ENCODE measurements at places on chromosomes 5 and 9.

DNA sequence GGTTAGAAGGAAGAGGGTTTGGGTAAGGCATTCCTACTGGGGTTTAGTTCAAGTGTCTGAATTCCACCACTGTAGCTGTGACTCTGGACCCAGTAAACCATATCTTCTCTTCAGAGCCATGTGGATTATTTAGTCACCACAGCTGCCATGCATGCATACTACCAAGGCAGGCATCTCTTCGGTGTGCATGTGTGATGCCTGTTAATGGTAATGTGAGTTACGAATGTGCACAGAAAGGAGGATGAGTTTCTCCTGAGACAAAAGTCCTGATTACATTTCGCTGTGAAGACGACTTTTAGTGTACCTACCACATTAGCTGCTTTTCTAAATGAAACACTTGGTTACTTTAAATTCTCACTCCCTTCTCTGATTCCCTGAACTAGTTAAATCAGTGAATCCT lies 9.3 kb downstream of the PBX3 start:
- DNase-seq = no peak

DNA sequence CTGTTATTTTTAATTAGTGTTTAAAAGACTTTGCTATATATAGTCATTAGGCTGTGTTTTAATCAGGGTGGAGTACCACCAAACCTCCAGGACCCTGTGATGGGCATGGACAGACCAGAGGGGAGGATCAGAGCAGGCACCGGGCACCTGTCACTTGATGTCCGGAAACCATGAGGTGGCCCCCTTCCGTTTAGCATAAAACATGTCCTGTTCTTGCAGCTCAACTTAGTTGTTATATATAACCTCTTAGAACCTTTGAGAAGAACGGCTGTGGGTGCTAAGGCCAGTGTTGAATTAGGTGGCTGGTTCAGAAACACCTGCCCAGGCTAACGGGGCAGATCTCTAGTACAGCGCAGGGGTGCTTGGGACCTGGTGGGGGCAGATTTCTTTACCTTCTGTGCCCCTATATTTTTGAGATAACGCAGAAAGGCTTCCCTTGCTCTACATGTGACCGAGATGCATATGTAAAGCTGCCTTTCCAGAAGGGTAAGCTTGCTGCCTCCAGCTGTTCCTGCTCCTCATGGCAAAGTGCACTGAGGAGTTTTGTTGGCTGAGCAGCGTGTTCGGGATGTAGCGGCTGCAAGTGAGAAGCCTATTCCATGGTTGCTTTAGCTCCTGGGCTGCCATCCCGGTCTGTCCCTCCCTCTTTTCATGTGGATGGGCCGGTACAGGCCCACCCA lies 255.5 kb downstream of the FANCC start:
- no peak for DNase-seq

DNA sequence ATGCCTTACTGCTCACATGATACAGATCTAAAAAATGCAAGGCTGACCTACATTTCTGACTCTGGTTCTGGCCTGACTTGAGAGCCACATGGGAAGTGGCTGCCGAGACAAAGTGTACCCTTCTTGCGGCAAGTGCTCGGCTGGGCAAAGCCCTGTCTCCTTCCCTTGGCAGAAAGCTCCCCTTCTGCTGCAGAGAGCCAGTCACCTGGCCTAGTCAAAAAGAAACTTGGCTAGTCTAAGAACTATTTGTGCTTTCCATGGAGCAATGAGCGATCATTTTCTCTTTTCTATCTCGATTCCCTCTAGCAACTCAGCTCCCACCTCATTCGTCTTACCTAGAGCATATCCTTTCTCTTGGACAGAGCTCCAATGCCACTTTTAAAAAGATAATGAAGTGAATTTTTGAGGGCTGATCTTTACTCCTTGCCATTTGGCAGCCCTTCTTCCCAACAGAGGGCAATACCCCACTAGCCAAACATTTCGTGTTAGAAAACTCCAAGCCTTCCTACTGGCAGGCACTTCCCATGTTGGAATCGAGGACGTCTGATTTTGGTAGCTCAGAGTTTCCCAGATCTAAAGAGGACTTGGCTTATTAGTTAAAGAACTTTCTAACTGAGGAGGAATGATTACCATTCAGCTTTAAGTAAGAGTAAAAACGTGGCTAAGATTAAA lies 108.1 kb upstream of the PRRC1 start:
- no peak for DNase-seq

DNA sequence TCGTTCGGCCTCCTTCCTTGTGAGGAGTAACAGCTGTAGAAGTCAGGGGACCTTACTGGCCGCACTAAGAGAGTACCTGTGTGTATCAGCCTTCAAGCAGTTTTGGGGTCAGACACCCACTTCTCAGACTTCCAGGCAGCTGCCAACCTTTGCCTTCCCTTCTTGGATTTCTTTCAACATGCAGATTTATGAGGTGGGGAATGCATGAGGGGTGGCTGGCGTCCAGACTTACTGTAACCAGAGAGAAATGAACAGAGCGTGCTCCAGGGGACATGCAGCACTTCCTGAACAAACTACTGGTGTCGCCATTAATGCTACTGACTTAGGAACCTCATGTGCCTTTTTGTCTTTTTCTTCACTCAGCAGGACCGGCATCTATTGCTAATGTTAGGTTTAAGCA lies 46.7 kb downstream of the INSYN2B start:
- DNase-seq = no peak

DNA sequence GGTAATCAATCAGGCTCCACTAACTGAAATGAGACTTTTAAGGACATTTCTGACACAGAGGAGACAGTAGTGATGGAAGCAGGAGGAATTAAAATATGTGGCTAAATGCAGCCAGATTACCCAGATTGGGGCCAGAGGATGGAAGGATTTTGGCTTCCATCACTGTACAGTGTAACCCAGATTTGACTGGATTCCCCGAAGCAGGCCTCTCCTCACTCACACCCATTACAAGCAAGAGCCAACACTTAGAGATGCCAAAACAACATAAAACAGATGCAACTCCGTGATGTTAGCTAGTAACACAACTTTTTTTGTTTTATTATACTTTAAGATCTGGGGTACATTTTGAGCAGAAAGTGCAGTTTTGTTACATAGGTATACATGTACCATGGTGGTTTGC lies 17.6 kb downstream of the TEK start:
- no peak for DNase-seq

- DNase-seq = no peak
Observed at GRCh38 chr9:89497978-89498851, at the start of gene SEMA4D. Gene SEMA4D (minus strand): TSS chr9:89498113. CDS start chr9:89405456, 92,657 bp downstream.

DNA sequence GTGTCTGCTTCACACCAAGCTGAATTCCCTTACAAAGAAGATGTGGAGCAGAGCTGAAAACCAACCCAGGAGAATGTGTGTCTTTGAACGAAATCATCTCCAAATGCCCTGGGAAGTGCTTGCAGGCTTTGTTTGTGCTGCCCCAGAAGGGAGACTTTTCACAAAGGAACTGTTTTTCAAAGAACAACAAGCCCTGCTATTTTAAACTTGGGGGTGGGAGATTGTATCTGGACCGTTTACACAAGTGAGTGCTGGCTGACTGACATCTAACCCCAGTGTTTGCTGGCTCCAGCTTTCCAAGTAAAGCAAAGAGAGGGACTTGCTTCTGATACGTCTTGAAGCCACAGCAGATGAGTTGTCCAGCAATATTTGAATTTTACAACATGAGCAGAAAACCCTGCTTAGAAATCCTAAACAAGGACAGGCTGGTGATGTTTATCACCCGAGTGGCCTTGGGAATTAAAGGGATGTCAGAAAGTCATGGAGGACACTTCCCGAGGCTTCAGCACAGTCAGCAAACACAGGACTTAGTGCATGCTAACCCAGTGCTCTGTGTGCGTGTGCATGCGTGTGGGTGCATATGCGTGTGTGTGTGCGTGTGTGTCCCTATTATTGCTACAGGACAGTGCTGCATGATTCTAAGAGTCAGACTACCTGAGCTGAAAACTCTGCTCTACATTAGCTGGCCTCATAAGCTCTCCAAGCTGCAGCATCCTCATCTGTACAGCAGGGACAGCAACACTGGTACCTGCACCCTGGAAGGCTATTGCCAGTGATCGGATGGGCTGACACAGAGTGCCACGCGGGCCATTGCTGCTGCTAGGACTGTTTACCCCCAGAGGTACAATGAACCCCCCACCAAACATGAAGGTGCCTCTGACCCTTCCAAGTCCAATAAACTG lies 1.4 kb downstream of the ADAMTS12 start:
- DNase-seq = no peak

DNA sequence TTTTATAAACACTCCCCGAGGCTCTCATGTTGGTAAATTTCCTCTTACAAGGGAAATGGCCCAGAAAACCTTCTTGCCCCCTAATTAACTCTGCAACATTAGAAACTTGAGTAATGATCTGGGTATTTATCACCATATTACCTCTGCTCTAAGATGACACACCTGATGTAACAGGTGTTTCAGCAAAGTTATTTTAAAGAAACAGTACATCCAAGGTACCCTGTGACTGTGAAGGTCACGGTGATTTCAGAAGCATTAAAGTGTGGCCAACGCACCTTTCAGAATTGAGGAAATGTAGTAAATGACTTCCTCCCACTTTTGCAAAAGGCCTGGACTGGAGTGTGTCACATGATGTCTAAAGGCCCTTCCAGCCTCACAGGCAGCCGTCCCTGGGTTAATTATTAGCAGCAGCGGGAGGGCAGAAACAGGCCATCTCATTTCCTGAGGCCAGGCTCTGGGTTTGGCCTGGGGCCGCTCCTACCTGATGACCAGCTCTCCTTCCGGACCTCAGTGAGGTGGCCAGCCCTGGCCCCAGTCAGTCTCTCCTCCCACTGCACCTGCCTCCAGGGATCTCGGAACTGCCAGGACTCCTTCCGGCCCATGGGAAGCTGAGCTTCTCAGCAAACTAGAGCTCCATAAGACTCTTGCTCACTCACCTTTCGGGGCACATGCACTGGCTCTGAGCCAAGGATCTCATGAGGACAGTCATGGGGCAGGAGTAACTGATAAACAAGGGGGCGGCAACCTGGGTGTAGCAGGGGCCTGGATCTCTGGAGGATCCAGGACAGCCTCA lies 20.7 kb downstream of the PTPN3 start:
- DNase-seq = no peak

- no peak for DNase-seq
Observed at GRCh38 chr9:128385496-128386460, 14.6 kb downstream of the URM1 start.

DNA sequence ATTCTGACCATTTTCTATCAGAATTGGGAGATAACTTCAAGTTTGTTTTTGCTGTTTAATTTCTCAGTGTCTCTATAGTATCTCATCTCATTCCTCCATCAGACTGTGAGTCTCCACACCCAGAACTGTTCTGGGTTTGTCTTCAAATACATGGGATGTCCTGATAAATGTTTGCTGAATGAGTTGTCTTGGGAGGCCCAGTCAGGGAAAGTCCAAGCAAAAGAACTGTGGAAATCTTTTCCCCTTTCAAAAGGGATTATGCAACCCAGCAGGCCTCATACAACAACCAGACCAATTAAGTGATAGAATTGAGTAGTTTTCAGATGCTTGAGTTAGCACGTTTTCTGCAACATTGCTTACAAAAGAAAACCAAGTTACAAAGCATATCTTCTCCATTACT lies 324.4 kb downstream of the BRINP1 start:
- DNase-seq = no peak

DNA sequence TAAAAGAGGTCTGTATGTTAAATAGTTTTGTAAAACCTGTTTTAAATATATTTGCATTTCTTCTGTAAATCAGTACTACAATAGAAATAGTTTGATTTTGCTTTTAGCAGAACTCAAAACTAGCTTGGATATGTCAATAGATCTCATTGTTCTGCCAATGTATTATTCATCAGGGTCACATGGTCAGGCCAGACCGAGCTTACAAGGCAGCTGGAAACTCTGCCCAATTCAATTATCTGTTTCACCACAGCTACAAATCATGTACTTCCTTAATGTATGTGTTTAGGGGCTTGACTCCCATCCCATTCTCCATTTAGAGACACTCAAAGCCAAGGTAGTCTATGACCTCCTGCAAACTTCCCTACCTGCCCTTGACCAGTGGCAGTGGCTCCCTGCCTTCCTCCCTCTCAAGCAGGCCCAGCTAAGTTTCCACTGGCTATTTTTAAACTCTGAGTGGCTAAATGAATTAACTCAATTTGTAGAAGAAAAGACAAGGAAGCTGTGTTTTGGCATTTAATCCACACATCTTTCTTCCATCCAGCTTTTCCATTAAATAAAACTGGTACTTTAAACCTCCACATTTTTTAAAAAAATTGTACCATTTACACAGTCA lies 46.4 kb upstream of the SELENOP start:
- no peak for DNase-seq

DNA sequence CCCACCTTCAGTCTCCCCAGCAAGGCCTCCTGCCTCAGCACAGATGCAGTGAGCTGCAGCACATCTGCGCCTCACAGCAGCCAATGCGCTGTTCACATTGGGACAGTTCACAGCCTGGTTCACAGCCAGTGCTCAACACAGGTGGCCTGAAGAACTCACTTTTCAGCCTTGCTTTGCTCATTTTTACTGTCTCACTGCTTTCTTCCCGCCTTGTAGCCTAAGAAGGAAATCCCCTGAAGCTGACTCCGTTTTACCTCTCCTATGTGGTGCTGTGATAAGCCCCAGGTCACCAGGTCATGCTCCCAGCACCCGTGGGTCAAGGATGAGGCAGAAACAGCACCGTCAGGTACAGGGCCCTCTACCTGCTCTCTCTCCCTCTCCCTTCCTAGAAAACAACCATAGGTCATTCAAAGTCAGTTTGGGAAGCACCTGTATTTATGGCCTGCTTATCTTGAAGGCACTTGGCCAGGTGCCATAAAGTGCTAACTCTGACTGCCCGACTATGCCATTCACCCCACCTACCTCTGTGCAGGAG lies 1.1 kb downstream of the GCNT4 start:
- no peak for DNase-seq

GRCh38 chr9:69546265-69546664 lies 125.9 kb downstream of the APBA1 start:
- no peak for DNase-seq

GRCh38 chr5:150235500-150235854 lies 45.6 kb downstream of the SLC6A7 start:
- DNase-seq = no peak

DNA sequence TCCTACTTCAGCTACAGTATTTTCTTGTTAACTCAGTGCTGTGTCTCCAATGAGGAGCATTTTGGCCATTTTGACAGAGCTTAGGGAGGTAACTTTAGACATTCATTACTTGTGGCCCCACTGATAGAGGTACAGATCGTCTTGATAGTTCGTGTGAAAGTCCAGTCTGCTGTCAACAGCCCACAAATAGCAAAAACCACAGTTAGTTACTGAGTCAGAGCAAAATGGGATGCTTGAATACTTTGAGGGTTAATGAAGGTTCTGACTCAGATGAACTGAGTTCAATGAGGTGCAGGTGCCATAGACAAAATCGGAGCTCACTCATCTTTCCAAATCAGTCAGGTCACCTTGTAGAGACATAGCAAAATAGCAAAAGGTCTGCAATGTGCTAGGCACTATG lies 163.1 kb upstream of the TLE4 start:
- DNase-seq = no peak

GRCh38 chr9:113674436-113674835 lies 201.7 kb upstream of the ZNF618 start:
- DNase-seq = no peak

Data from stimulated activated CD8-positive, alpha-beta memory T cell treated with anti-CD3 and anti-CD28 coated beads, Interleukin-7, amount 100 ng/mL, for 24 hours (primary cell).